ENCODE measurements at places on chromosomes 5 and 9.

GRCh38 chr9:11038366-11038765, 425.6 kb upstream of the PTPRD start:
- no peak for DNase-seq

GRCh38 chr5:88287846-88288527, 19.3 kb upstream of the TMEM161B start:
- DNase-seq: no peak

GRCh38 chr5:158224253-158224652, 365.3 kb upstream of the CLINT1 start:
- no peak for DNase-seq

DNA sequence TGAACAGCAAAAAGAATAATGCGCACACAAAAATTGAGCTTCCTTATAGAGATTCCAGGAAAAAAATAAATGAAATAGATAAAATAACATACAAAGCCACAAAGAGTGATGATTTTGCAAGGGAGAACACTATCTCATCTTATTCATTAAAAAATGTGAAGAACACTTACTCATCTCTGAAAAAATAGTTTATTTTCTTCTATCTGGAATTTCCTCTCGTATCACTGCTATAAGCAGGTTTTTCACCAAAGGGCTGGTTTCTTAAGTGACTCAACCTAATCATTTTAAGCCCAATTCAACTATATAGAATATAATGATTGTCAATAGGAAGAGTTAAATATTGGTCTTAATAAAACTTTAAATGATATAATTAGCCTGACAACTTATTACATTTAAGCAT, 504.9 kb downstream of the NR2F1-AS1 start:
- DNase-seq: no peak

- DNase-seq: no peak
Measured at GRCh38 chr5:135455876-135456237, 3.7 kb upstream of the TIFAB start.

GRCh38 chr5:43154469-43154868, 33.8 kb downstream of the ZNF131 start:
- no peak for DNase-seq

- DNase-seq: no peak
Measured at GRCh38 chr5:98314292-98314691, 459.2 kb upstream of the RGMB start.

All from NB4 (cell line).